ENCODE measurements at places on chromosomes 4 and X. TPM values are rescaled to one million over a fixed set of nuclear protein-coding genes. Genes with fewer than 3 reads are reported as not detected.

Gene FAM47E
- not detected for total RNA-seq

Gene PCYT1B
- 0.09 TPM for total RNA-seq

Gene SYTL4
- not detected for total RNA-seq

Gene MAGEA2B
- total RNA-seq: not detected

Gene ELF4
- total RNA-seq: 31.8 TPM

Gene CCDC110
- not detected for total RNA-seq

Gene ODAM
- total RNA-seq: not detected

Gene NAP1L2
- 2.1 TPM for total RNA-seq

Gene SOD3
- total RNA-seq: not detected

Gene GAGE1
- total RNA-seq: not detected

Gene CT47A7
- not detected for total RNA-seq

Gene PAK3
- 0.25 TPM for total RNA-seq

Gene CHRNA9
- total RNA-seq: not detected

Gene BMX
- not detected for total RNA-seq

Gene SHROOM2
- not detected for total RNA-seq

Gene L1CAM
- total RNA-seq: 0.98 TPM

Gene ZNF630
- total RNA-seq: 0.25 TPM

Gene PCDH19
- total RNA-seq: not detected

Gene TCP11X2
- total RNA-seq: not detected

Gene LNX1
- not detected for total RNA-seq

Gene RASSF6
- total RNA-seq: not detected

Gene PPP2R2C
- total RNA-seq: not detected

Gene ADH1C
- not detected for total RNA-seq

Gene PCSK1N
- 0.23 TPM for total RNA-seq

Gene GUCY1B1
- 0.30 TPM for total RNA-seq

Gene STX18
- 30.8 TPM for total RNA-seq

Gene DMD
- 1.0 TPM for total RNA-seq

Gene ALB
- not detected for total RNA-seq

Gene PPID
- 58.5 TPM for total RNA-seq

Gene ASB12
- not detected for total RNA-seq

All from activated T-helper 2 cell treated with anti-CD3 and anti-CD28 coated beads, Interferon-gamma antibody, Interleukin-2, Interleukin-4, amounts not matched to agents 10 μg/mL and 5 μg/mL and 100 μg/mL, durations not matched to agents 14 hours and 24 hours and 36 hours (primary cell).